ENCODE measurements at places on chromosomes 3 and 15.

GRCh38 chr3:127959873-127960272 is 44.8 kb downstream of the KBTBD12 start:
- DNase-seq: no peak

- DNase-seq: no peak
Observed at GRCh38 chr3:144652573-144652972, 681.0 kb downstream of the DIPK2A start.

GRCh38 chr3:147921051-147921450 is 511.9 kb downstream of the ZIC1 start:
- no peak for DNase-seq

- no peak for DNase-seq
Observed at GRCh38 chr3:61913701-61914100, 352.3 kb downstream of the PTPRG start.

DNA sequence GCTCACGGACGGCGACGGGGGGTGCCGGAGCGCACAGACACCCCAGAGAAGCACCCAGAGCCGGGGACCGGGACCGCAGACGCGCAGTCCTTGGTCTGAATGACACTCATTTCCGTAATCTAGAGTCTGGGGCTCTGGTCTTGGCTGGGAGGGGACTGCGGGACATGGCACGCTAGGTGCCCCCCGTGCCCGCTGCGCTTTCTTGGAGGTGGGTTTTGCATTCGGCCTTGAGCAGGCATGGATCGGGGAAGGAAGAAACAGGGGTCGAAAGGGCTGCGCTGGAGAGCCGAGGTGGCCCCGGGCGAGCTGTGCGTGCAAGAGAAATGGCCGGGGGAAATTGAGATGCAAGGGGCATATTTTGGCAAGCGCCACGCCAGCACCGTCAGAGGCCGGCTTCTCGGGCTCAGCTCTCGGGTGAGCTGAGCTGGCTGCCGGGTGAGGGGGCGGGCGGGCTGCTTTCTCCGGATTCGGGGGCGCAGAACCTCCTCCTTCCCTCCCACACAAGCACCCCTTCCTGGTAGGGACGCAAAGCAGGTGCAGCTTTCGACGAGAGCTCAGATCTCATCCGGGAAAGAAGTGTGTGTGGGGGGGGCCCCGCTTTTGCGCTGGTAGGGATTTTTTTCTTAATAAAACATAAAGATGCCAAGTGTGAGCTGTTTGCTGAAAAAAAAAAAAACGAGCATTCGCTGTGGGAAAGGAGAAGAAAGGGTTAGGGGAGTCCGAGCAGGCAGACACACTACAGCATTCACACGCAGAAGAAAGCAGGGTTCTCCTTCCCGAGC is 963 bp upstream of the NTRK3 start:
- DNase-seq: no peak

DNA sequence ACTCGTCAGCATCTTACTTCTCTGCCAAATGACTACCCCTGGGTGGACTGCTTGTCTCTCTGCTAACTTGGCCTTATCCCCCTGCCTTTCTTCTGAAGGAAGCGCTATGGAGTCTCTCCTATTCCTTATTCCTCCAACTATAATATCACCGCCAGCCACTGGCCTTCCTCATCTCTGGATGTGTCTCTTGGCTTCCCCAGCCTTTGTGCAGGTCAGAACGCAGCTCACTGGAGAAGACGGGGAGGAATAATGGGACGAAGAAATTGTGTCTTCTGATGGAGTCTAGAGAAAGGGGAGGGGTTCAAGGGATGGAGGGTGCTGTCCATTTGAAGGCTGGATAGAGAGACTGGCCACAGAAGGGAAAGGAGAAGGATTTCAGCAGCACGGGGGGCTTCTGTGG is 16.9 kb downstream of the ITGA11 start:
- DNase-seq: no peak

GRCh38 chr15:77327168-77327567 is 92.7 kb downstream of the PEAK1 start:
- no peak for DNase-seq

DNA sequence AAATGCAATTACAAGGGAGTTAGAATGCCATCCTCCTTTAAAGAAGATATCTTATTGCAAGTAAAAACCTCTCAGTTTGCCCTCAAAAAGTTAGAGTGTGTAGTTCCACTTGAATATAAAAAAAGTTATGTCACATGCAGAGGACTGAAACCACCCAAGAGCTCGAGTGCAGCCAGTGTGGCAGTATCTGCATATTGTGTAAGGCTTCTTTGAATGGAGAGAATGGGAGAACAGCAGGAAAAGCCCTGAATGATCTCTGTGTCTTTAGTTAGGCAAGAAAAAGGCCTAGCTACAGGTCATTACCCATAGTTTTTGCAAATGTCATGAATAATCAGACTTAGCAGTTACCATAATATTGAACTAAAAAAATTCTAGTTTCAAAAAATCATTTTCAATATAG is 13.9 kb upstream of the TEX9 start:
- no peak for DNase-seq

DNA sequence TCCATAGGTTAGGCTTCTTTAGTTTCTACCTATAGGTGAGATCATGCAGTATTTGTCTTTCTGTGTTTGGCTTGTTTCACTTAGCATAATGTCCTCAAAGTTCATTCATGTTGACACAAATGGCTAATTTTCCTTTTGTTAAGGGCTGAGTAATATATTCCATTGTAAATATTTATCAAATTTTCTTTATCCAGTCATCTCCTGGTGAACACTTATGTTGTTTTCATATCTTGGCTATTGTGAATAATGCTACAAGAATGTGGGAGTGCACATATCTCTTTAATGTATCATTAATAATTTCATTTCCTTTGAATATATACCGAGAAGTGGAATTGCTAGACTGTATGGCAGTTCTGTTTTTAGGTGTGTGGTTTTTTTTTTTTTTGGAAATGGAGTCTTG is 250.9 kb upstream of the SEMA6D start:
- DNase-seq: peak; percentile 72

GRCh38 chr15:26690778-26691177 is 82.1 kb downstream of the GABRB3 start:
- DNase-seq: no peak

DNA sequence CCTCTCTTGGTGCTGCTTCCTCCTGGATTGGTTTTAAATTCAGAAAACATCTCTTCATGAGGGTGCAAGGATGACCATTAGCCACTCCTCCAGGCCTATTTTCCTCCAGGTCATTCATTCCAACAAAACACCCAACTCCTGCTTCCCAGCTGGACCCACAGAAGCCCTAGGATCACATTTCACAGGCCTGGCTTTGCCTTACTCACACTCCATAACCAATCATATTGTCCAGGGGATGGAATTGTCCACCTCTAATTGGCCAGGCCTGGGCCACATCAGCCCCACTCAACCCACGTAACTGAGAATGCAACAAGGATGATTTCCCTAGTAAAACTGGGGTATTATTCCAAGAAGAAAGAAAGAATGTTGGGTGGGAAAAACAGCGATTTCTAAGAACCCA is 616.7 kb upstream of the SUCLG2 start:
- no peak for DNase-seq

DNA sequence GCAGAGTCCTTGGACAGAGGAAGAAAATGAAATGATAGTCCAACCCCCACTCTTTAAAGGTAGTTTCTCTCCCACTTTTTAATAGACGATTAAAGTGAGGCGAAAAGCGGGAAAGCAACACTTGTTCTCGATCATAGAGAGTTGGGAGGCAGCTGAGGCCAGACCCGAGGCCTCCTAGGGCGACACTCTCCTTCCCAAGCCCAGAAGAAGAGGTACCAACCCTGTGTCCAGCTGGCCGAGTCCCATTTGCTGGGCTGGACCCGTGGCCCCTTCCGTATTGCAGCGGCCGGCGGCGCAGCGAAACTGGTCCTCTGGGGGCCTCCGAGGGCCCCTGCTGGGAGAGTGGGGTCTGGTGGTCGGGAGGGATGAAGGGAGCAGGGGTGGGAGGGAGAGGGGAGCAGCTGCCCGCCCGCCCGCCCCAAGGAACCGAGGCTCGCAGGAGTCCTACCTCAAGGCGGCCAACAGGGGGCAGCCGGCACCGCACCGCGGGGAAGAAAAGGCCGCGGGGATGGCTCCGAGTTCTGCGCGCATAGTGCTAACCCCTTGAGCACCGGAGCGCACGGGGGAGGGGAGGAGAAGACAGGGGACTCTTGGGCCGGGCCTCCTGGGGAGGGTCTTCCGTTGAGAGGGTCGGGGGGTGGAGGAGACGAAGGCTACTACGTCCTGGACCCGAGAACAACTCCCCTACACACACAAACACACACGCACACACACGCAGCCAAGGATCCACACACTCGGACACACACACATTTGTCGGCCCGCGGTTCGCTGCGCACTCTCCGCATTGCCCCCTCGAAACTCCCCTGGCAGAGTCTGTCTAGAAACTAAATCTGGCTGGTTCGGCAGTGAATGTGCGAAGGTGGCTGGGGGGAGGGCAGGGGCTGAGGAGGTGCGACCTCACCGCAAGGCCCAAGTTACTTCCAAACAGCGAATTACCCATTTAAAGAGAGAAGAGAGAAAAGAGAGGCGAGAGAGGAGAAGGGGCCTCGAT is 2.0 kb downstream of the WNT5A start:
- DNase-seq: no peak

DNA sequence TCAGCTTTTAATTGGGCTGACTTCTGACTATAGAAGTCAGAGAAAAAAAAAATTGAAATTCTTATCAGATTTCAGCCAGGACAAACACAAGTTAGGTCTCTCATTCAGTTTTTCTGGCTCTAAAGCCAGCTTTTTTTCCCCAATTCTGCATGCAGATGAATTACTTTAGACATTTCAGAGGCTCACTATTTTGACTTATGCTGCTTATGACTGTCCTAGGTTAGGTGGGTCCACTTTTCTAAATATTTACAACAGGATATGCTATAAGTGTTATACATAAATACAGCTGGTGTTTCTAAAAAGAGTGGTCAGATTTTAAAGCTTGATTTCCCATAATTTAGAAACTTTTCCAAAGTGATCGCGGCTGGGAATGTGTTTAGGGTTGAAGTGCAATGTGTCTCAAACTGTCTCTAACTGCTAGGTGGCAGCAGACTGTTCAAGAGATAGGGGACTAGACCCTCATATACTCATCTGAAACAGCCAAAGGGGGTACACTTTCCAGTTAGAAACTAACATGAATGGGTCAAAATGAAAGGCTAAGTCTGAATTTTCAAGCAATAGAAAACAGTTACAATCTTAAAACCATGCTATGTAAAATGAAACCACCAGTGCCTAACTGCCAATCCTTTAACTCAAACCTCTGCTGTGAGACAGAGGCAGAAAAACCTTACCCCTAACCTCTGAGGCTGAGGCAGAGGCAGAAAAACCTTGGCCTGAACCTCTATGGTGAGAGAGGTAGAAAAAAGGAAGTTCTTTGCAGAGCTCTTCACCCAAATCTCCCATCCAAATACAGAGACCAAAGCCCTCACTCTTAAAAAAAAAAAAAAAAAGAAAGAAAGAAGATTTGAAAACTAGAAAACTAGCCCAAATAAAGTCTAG is 596.0 kb downstream of the NTRK3 start:
- no peak for DNase-seq

GRCh38 chr15:83850015-83850414 is 196.1 kb downstream of the ADAMTSL3 start:
- DNase-seq: no peak

DNA sequence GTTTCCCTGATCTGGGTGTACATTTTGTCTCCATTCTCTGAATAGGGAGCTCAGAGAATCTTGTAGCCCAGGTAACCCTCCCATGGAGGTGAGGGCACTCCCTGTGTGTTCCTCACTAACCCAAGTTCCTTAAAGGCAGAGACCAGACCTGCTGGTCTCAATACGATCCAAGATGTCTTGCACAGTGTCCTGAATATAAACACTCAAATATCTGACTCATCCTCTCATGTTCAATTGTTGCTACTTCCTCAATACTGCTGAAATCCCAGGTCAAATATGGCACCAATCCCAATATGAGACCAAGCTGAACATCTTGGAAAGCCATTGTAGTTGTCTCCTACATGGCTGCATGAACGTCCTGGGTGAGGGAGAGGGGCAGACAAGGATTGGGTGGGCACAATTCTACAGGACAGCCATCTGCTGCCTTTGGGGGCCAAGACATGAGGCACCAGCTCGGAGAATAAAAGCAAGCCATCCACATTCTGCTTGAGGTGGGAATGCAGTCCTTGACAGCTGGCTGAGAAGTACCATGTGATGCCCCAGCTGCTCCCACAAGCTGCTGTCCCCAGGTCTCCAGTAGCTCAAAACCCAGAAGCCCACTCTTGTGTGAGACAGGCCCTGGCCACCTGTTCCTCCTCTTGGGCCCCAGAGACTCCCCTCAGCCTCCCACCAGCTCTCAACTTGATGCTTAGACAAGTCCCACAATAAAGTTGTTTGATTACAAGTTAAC is 18.2 kb downstream of the TBC1D2B start:
- DNase-seq: no peak

DNA sequence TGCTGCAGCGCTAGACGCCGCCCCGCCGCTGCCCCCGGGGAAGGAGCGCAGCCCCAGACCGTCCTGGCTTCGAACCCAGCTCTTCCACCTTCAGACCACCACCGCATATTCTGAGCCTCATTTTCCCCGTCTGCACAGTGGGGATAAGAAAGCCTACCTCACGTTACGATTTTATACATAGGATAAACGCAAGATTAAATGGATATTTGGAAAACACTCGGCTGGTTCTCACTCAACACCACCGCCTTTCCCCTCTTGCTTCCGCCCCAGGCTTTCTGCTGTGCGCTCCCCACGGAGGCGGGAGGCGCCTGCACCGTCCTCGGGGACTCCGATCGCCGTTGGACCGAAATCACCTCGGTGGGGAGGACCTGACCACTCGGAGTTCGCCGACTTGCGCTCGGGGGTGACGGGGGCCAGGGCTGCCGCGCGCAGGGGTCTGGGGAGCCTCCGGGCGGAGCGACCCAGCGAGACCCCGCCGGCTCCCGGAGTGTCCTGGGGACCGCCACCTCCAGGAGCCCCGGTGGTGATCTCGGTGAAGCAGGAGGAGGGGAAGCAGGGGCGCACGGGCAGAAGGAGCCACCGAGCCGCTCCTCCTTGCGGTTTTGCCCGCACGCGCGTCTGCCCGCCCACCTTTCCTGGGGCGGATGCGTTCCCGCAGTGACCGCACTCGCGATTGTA is 4.0 kb downstream of the FBXL22 start:
- no peak for DNase-seq

DNA sequence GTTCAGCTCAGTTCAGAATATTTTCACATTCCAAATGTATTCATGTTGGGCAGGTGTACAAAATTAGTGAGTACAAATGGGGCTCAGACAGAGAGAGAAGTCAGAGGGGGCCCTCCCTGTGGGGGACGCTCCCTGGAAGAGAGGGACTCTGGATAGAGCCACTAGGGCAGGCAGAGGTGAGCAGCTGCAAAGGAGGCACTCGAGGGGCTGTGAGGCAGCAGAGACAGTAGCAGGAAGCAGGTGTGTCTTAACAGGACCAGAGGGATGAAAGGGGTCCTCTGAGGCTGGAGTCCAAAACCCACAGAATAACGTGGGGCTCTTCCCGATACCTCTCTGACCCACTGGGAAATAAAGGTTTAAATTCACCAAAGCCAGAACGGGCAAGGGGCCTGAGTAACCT is 127.1 kb downstream of the MEGF11 start:
- DNase-seq: no peak

GRCh38 chr3:4271834-4272233 is 31.3 kb upstream of the SETMAR start:
- no peak for DNase-seq

GRCh38 chr15:75228787-75229186 is 27.1 kb downstream of the C15orf39 start:
- DNase-seq: no peak
